RPMI8226 (cell line): ENCODE measurements at places on chromosomes 3 and 15.

DNA sequence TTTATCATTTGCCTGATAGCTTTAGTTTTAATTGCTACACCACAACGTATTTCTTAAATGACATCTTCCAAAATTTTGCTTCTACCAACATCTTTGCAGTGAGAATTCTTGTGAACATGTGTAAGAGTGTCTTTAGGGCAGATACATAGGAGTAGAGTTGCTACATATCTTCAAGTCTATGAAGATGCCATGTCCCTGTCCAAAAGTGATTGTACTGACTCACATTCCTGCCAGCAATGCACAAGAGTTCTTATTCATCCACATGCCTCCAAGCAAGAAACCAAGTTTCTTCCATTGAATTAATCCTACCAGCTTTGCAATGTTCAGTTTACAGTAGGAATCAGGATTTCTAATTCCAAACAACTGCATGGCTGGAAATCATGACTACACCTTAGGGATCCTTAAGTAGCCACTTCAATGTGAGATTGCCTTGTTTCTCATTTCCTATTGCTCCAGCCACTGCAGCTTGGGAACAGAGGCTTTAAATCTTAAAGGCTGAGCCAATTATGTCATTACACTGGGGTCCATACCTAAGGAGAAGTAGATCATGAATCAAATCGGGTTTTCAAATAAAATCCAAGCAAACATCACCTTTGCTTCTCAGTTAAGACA lies 44.5 kb downstream of the BCL2L10 start:
- no peak for DNase-seq

DNA sequence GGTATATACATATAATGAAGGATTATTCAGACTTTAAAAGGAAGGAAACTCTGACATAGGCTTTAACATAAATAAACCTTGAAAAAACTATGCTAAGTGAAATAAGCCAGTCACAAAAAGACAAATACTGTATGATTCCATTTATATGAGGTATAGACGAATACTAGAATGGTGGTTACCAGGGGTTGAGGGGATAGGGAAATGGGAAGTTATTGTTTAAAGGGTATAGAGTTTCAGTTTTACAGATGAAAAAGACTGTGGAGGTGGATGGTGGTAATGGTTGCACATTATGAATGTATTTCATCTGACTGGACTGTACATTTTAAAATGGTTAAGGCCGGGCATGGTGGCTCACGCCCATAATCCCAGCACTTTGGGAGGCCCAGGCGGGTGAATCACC lies 41.7 kb downstream of the FRMD5 start:
- no peak for DNase-seq

DNA sequence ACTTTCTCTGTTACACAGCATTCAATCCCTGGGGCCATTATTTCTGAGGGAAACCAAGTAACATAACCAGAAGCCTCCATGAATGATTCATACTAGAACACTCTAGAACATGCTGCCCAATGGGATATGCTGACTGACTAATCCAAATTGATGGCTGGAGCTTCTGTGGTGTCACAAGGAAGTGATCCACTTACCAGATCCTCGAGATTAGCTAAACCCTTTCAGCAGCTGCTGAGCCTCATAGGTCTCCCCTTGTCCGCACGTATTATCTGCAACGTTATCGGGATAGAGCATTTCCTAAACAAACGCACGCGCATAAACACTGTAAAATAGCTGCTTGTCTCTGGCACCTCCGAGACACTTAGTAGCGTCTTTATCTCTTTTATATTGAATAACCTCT lies 61.2 kb upstream of the PROK2 start:
- DNase-seq: no peak

GRCh38 chr15:33001926-33002325 lies 192.6 kb downstream of the FMN1 start:
- no peak for DNase-seq

DNA sequence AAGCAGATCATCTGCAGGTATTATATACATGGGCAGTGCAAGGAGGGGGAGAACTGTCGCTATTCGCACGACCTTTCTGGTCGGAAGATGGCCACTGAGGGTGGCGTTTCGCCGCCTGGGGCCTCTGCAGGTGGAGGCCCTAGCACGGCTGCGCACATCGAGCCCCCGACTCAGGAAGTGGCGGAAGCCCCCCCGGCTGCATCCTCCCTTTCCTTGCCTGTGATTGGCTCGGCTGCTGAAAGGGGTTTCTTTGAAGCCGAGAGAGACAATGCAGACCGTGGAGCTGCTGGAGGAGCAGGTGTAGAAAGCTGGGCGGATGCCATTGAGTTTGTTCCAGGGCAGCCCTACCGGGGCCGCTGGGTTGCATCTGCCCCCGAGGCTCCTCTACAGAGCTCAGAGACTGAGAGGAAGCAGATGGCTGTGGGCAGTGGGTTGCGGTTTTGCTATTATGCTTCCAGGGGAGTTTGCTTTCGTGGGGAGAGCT lies 639 bp downstream of the MKRN3 start:
- peak; percentile 52 for DNase-seq

GRCh38 chr3:128006061-128007032 lies 45.9 kb upstream of the SEC61A1 start:
- DNase-seq: no peak

DNA sequence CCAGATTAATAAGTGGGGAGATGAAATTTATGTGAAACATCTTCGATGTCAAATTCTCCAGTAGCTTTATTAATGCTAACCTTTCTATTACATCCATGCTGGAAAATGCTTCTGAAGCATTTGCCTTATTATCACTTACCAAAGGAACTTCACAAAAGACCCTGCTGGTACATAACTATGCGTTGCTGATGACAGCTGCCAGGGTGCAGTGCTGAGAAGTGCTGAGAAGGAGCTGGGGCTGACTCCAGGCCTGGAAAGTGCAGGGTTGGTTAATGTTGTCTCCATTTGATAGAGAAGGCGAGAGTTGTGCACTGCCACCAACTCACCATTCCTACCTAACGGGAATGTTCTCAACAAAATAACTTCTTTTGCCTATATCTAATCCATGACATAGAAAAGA lies 736.0 kb upstream of the NR2F2 start:
- DNase-seq: no peak

DNA sequence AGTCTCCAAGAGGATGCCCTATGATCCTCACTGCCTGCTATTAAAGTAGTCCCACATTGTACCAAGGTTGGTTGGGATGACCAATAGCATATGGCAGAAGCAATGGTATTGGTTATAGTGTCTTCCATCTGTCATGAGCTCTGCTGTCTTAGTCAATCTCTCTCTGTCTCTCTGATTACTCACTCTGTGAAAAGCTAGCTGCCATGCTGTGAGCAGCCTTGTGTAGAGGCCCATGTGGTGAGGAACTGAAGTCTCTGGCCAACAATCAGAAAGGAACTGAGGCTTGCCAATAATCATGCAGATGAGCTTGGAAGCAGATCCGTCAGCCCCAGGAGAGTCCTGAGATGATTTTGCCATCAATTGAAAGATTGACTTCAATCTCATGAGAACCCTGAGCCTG lies 60.3 kb upstream of the CFAP161 start:
- no peak for DNase-seq

DNA sequence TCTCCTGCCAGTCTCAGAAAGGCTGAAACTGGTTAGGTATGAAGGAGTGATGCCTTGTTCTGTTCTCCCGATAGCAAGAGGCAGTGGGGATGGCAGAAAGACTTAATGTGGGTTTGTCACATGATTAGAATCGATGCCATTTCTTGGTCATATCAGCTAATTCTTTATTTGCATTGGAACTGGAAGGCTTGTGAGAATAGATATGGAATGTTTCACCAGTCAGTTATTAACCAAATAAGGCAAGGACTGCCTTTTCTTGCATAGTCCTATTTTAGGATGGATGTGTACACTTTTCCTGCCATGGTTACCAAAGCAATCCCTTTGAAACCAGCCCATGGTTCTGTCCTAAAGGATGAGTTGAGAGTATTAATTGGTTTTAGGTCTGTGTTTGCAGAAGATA lies 33.7 kb downstream of the FILIP1L start:
- DNase-seq: no peak

GRCh38 chr3:174202561-174202960 lies 656.6 kb upstream of the NAALADL2 start:
- no peak for DNase-seq

GRCh38 chr3:11275926-11276325 lies 3.7 kb downstream of the ATG7 start:
- no peak for DNase-seq

GRCh38 chr3:25468866-25469319 lies 40.8 kb downstream of the RARB start:
- no peak for DNase-seq

DNA sequence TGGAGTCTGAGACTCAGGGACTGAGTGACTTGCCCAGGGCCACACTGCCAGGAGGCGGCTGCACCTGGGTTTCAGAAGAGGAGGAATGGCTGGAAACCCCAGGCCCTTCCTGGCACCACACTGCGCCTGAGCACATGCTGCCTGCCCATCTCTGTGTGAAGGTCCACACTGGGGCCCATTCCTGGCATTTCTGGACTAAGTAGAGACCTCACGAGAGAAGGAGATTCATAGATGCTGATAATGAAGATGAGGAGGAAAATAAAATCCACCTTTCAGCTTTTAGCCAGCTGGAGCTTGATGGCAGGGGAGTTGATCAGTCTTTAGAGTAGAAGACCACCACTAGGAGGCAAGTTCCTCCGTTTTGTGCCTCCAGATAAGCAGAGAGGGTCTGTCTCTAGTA lies 40.2 kb upstream of the TF start:
- DNase-seq: no peak

DNA sequence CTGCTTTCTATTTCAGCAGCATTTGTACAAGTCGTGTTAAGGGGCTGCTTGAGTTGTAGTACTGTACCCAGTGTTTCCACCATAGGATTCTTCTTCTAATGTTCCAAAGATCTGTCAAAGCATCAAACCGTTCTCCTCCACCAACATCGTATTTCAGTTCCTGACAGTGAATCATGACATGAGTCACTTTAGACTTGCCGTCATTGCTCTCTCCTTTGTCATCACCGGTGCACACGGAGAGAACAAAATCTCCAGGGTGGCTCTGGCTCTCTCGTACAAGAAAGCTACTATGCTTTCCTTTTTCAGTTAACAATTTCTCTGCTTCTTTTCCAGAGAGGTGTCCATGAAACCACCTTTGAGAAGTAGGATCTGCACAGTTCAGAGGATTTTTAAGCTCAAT lies 270.9 kb upstream of the CCDC54 start:
- DNase-seq: no peak

GRCh38 chr3:178880274-178880673 lies 191.3 kb downstream of the ZMAT3 start:
- no peak for DNase-seq

DNA sequence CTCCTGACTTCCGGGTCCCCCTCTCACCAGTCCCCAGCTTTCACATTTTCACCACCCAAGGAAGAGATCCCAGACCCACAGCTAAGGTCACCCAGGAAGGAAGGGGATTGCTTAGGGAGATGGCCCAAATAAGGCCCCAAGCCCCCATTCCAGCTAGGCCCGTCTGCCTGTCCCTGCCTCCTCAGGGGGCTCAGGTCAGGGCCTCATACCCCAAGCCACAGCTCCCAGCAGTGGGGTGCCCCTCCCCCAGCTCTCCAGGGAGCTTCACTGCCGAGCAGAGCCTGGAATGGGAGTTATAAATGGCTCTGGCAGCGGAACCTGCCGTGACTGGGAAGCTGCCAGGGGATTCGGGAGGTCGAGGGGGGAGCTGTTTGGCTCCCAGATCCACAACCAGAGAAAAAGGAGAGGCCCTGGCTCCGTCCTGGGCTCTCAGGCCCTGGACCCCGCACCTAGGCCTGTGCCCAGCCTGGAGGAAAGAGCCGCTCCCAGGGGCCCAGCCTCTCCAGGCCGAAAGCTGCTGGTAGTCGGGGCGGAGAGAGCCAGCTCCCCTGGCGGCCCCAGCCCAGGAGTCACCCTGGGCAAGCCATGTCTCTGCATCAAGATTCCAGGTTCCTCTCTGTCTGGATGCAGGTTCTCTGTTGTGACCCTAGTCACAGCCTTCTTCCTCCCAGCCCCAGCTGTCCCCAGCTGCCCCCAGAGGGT lies 550 bp downstream of the CCDC9B start:
- DNase-seq: no peak

DNA sequence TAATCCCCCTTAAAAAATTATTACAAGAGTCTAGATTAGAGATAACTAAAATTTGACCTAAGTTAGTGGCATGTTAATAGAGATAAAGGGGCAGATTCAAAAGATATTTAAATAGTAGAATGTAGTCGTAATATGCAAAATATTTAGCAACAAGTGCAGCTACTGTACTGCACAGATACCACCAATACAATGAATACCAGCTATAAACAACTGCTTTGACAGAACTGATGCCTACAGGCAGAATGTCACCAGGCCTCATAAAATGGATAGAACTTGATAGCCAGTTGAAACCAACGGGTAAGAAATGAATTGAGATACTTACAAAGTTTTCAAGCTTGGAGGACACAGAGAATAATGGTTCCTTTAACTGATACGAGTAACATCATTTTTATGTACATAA lies 249.3 kb upstream of the VEPH1 start:
- no peak for DNase-seq

DNA sequence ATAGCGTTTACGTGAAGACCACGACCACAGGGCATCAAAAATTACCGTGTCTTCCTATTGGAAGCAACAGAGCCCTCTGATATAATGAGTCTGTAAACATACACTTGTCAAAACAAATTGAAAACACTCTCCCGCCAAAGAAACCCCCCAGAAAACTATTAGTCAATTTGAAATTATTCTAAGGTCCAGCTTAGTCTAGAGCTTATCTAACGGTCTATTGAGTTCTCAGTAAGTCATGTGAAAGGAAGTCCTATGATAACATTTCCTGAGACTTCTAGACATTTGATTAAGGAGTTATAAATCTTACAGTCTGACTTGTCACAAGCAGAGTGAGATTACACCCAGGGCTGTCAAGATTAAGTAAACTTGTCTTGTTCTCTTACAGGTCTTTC lies 356.3 kb downstream of the FOXP1 start:
- no peak for DNase-seq

DNA sequence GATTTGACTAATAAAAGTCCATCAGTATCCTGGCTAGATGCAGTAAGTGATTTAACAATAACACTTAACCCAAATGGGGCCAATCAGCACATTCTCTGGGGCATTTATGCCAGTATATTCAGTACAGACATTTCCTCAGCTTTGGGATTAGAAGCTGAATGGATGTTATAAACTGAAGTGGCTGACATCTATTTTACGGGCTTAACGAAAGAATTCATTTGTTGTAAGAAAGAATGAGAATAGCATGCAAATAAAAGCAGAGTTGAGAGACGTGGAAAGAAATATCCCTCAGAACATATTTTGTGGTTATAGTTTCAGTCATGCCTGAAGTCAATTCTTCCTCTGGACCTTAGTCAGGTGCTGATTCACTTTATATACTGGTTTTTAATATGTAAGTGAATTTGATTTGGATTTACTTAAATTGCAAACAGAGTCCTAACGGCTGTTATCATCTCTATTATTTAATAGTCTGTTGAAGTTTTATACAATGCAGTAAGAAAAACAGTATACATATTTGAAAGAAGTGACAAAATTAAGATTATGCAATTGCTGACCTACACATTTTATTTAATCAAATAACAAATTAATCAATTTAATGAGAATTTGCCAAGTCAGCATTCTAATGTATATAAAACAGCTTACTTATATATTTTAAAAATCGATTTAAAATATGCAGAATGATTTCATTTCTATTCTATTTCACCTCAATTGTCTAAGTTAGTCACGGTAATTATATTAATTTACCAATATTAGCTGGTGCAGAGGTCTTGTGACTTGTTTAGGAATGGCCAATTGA lies 513.9 kb upstream of the CADM2 start:
- no peak for DNase-seq

- DNase-seq: no peak
Measured at GRCh38 chr3:174636451-174636850, 222.7 kb upstream of the NAALADL2 start.

GRCh38 chr3:48446043-48446424 lies 503 bp upstream of the ATRIP start:
- no peak for DNase-seq
